ENCODE measurements at places on chromosomes 11 and 22.
A peak's percentile ranks its signal among the peaks of the same experiment; 100 is the strongest.

DNA sequence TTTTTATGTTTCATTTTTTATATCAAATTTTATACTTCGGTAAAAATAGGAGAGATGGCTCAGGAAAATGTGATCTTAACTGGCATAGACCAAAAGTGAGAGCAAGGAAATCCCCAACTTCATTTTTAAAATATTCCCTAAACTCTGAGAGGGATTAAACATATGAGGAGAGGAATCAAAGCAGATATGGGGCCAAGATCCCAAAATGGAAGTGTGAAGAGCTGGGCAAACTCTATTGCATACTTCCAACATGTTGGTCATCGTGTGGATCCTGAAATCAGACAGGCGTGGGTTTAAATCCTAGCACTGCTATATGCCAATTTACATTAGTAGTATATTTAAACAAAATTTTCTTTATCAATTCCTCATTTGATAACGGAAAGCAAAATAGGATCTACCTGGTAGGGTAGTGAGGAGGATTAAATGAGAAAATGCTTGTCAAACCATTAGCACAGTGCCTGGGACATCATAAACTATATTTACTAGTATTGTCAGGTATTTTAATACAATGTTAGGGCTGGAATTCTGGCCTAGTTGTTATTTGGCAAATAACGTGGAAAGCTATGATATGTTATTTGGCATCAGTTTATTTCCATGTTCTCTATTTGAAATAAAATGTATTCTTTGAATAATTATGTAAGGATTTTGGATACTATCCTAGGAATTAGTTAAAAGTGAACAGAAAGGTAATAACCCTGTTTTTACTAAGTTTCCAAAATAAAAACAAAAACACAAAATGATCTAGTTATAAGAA, 392.8 kb upstream of the CCDC90B start:
- no peak for DNase-seq

DNA sequence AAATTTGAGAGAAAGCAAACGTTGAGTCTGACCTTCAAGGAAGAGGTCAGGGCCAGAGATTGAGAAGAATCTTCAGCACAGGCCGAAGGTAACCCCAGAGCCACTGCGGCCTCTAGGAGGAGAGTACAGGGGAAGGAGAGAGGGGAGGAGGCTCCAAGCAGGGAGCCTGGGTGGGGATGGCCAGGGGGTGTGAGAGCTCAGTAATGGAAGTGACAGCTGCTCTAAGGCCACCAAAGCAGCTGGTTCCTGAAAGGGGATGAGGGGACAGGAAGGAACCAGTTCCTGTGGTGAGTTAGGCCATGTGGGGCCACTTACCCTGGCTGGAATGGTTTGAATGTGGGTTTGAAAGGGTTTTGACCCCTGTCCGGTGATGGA, 46.1 kb downstream of the PISD start:
- DNase-seq = no peak

DNA sequence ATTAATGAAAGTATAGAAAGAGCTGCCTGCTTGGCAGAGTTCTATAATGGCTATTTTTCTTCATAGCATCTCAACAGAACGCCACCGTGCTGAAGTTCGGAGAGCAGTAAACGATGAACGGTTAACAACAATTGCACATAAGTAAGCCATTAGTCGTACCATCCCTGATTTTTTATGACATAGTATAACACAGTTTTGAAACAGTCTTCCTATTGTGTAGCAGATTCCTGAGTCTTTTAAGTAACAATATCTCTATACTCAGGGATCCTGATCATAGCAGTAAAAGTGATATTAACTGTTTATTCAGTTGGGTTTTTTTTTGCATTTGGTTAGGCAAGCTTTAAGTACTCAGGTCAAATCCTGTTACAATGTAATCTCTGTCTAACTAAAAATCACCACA, 8.4 kb downstream of the EMSY start:
- no peak for DNase-seq

DNA sequence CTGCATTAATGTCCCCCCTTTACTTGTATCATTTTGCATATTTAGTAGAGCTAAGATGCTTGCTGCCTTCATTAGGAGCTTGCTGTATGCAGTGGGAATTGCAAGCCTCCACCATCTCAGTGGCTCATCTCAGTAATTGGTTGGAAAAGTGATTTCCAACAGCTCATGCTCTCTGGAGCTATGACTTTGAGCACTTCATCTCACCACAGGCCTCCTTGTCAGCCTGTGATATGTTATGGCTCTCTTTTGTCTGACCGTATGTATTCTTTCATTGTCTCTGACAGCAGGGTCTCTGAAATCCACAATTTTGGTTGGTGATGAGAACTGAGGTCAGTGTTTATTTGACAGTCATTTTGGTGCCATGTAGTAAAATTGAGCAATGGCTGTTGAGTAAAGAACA, 345.1 kb downstream of the FAT3 start:
- no peak for DNase-seq

DNA sequence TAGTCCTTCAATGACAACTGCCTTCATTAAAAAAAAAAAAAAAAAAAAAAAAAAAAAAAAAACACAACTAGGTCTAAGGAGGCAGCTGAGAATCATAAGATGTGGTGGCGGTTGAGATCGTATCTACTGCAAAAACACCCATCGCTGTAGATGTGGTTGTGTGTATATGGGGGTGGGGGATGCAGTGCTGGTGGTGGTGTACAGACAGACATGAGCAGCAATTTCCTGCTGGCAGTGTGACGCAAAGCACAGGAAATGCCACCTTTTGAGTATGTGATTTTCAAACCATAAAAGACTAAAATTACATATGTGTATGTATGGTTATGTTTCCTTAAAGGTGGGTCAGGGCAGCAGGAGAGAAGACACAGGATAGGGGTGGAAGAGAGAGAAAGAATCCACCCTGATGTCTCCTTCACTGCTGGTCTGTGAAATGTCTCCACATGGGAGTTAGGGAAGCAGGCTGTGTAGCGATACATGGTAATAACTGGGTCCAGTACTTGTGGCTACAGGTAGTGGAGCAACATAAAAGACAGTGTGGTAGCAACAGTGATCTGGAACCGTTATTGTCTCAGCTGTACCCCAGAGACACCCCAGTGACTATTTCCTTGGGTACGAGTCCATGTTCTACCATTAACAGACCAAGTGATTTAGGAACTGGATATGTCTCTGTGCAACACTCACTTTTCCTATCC, 57.9 kb downstream of the SYTL2 start:
- peak; percentile 74 for DNase-seq

DNA sequence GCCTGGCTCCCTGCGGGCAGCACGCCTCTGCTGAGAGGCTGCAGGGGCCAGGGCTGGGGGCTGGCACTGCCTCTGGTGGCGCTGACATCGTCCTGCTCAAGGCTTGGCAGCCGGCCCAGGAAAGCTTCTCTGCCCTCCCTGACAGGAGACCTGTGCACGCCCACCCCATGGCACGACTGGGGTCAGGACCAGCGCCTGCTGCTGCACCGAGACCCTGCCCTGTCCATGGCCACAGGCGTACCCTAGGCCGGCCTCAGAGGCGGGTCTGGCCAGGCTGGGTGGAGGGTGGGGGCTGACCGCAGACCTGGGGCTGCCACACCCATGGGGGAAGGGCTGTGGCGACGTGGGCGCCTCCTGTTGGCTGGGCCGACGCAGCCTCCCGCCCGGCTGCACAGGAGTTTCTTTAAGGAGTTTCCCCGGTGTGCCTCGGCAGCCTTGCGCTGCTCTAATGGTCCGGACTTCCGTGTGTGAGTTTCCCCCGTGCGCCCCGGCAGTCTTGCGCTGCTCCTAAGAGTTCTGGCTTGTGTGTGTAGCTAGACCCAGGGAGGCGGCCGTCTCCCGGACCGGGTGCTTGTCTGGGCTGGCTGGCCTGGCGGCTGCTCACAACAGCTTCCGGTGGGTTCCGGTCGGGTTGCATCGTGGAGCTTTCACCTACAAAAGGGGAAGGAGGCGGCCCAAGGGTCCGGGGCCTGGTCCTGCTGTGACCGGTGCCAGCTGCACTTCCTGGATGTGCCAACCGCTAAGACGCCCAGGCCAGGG, 4.6 kb downstream of the TRABD start:
- DNase-seq = peak; percentile 59

DNA sequence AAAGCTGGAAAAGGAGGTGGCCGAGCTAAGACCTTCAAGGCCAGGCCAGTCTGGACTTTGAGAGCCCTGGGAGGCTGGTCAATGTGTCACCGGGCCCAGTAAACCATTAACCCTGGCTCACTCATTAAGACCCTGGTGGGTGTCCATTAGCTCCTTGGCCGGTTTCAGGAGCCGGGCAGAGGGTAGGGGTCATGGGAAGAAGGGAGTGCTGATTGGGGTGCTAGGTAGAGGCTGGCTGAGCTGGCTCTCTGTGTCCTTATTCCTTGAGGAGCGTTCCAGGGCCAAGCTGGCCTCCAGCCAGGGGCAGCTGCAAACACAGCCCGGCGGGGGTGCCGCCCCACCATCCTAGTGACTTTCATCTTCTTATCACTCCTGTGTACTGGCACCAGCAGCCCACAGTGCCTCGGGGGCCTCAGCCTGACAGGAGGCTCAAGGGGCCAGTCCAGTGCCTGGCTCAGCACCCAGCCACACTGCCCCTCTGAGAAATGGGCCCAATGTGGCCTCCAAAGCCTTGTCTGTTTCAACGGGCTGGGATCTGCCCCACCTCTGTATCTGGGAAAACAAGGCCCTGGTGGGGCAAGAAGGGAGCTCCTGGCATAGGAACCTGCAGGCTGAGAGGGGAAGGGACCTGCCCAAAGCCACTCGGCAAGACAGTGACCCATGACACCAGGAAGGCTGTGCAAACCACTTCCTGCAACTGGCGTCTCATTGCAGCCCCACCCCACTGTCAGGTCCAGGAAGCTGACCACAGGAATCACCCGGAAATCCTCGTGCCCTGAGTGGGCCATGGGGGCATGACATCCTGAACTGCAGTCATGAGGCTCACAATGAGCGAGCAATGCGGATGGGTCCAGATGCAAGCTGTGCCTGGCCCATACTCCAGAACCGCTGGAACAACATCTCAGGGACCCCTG, 15.1 kb upstream of the RGL4 start:
- no peak for DNase-seq

DNA sequence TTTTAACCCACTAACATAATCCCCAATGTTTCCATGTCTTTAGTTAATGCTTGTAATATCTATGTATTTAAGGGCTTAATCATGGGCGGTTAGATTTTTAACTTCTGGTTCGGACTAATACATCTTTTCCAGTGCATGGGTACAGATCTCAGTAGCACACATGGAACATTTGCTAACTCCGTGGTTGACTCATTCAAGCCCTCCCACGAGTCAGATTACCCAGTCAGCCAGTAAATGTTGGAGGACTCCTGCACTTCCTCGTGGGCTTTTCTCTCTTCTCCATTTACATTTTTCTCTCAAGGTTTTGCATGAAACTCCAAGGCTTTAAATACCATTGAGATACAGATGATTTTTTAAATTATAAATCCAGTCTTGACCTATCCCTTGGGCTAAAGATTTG, 313.9 kb downstream of the ST3GAL4 start:
- DNase-seq = no peak

GRCh38 chr22:38881464-38881871, 9.5 kb upstream of the CBX6 start:
- DNase-seq = no peak

- no peak for DNase-seq
Observed at GRCh38 chr22:32612834-32613233, 138.2 kb downstream of the FBXO7 start.

- DNase-seq = no peak
Observed at GRCh38 chr22:19815823-19816290, 38.8 kb downstream of the GNB1L start.

GRCh38 chr11:103545551-103545950, 436.3 kb downstream of the DYNC2H1 start:
- no peak for DNase-seq

- no peak for DNase-seq
Observed at GRCh38 chr22:32024796-32025195, 18.3 kb upstream of the SLC5A1 start.

DNA sequence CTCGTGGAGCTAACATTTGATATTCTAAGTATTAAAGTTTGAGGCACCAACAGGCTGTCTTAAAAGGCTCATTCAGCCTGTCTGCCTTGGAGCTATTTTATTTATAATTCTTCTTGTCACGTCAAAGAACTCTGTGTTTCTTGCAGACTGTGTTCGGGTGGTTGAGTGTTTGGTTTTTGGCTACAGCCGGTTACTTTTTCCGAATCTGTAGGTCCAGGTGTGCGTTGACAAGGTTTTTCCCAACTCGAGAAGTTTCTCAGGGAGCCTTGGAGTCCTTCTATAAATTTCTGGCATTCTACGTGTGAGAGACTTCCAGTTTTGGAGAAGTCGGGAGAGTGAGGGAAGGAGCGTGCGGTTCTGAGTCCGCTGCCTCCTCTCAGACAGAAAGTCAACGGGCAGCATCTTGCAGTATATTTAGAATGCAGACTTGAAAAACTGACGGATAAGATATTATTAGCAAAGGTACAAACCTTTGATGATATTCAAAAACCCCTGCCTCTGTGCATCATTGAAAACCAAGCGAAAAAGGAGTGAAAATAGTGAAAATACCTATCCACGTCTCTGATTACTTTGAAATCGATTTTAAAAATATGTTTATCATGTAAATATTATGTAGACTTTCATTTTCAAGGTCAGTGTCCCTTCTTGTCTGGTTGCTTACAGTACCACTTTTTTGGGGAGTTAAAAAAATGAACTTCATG, 85.2 kb upstream of the PPARA start:
- DNase-seq = no peak

- no peak for DNase-seq
Observed at GRCh38 chr11:112723676-112724495, 237.3 kb upstream of the NCAM1 start.

DNA sequence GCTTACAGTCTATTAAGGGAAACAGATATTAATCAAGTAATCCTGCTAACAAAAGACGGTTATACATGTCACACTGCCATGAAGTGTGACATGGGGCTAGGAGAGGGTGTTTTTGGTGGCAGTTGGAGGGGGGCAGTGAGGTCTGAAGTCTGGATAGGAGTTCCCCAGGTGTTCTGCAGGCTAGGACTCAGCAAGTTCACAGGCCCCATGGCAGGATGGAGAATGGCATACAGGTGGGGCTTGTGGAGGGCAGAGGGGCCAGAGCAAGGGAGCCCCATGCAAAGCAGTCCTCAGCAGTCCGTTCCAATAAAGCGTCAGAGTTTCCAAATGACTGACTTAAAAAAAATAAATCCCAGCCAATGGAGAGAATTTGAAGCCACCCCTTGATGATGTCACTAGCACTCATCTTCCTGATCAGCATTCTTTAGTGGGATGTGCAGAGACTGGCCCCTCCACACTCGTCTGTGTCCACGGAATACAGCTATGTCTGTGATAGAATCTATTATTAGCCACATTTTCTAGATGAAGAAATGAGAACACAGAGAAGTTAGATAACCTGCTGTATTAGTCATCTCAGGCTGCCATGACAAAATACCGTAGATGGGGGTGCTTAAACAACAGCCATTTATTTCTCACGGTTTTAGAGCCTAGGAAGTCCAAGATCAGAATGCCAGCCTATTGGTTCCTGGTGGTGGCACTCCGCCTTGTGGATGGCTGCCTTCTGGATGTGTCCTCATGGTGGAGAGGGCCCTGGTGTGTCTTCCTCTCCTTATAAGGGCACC, 32.6 kb downstream of the PRDM11 start:
- DNase-seq = no peak

- peak; percentile 82 for DNase-seq
Observed at GRCh38 chr11:65900125-65900898, at the start of gene FOSL1. TSS of gene FOSL1 (minus strand) at chr11:65900388. CDS start at chr11:65900339, 49 bp downstream.

Measured in stimulated activated CD4-positive, alpha-beta T cell treated with anti-CD3 and anti-CD28 coated beads, TNF-alpha, amount 100 ng/mL, for 1 hour (primary cell).